Activated T-cell treated with anti-CD3 and anti-CD28 coated beads for 48 hours (primary cell): ENCODE measurements at places on chromosomes 12 and 14.

GRCh38 chr14:83594874-83595273 lies 1935.1 kb upstream of the FLRT2 start:
- no peak for DNase-seq

- no peak for DNase-seq
Observed at GRCh38 chr12:46266382-46266791, 2.5 kb downstream of the SLC38A1 start.

- no peak for DNase-seq
Observed at GRCh38 chr12:72035625-72036024, 97.0 kb downstream of the TPH2 start.

- no peak for DNase-seq
Observed at GRCh38 chr14:92316176-92316575, 6.8 kb upstream of the SLC24A4 start.

GRCh38 chr12:15631007-15631715 lies 158.0 kb downstream of the EPS8 start:
- DNase-seq = no peak

- no peak for DNase-seq
Observed at GRCh38 chr12:110050927-110051326, 2.6 kb upstream of the C12orf76 start.
